Activated CD4-positive, alpha-beta T cell treated with anti-CD3 and anti-CD28 coated beads, Interleukin-2, amount 50 U/mL, for 24 hours (primary cell): ENCODE measurements at places on chromosomes 12 and 14.

GRCh38 chr12:122681814-122682213, 21.3 kb downstream of the HCAR2 start:
- no peak for DNase-seq

GRCh38 chr12:81114226-81114625, 36.3 kb downstream of the ACSS3 start:
- DNase-seq: no peak

DNA sequence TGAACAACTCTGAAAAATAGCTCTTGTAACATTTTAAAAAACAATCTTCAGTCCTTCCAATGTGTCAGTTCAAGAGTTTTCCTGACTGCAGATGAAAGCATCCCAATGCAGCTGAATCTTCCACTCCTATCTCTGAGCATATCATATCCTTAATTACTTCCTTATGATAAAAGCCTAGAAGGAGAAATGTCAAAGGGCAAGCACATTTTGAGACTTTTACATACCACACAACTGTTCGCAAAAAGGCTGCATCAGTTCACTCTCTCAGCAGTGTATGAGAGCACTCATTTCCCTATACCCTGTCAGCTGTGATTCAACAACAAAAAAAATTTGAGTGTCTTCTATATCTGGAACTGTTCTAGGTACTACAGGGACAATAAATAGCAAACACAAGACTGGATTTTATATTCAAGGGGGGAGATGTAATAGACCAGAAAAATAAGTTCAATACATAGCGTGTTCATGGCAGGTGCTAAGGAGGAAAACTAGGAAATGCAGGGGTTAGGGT, 66.1 kb downstream of the ACADS start:
- DNase-seq: no peak

DNA sequence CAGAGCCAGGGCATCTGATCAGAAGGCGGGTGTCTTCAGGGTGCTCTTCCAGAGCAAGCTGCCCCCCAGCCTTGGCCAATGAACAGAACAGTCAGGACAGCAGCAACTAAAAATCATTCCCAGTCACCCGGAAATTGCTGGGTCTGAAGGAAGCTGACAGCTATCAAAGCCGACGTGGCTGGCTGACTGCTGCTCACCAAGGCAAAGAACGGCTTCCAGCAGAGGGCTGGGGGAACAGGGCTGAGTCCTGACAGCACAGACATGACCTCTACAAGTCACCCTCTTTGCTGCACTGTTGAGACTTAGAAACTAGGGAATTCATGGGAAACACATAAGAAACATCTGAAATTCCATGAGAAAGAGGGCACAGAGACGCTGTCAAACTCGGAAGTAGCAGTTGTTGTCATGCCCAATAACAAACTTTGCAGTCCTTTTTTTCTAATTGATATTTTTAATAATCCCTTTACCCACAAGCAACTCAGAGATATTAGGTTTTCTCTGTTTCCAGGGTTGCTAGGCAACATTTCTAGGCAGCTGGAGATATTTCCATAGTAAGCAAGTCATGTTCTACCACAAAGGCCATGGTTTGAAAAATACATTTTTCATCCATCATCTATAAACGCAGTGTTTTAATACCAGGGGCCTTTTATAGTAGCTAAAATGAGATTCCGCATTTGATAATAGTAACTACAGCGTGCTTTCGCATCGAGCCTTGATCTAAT, 365.2 kb downstream of the SEC23A start:
- DNase-seq: no peak

- DNase-seq: no peak
Measured at GRCh38 chr14:99066378-99066777, 205.6 kb downstream of the BCL11B start.

DNA sequence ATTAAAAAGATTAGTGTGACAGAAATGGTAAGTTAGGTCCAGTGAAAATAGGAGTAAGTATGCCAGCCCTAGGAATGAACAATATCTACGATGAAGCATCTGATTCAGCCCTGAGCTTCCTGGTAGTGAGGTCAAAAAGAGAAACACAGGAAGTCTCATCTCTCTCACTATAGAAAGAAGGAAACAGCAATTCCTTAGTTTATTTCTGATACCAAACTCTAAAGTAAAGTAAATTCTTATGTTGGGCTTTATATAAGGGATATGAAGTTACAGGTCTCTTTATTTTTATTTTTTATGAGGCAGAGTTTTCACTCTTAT, 76.7 kb upstream of the RFLNA start:
- no peak for DNase-seq

DNA sequence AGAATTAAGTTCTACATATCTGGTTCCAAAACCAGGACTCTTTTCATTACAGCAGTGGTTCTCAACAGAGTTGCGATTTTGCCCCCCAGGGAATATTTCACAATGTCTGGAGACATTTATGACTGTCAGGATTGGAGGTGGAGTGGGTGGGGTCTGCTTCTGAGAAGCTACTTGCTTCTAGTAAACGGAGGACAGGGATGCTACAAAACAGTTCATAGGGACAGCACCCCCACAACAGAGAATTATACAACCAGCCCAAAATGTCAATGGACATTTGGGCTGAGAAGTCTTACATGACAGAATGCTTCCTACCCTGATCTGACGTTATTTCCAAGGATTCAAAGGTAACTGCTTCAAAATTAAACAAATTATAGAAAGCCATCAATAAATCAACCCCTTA, 739 bp upstream of the SPATA7 start:
- DNase-seq: no peak

GRCh38 chr12:124383028-124383427, 88.1 kb downstream of the RFLNA start:
- DNase-seq: no peak

- no peak for DNase-seq
Measured at GRCh38 chr12:89857652-89858274, 149.1 kb upstream of the ATP2B1 start.

GRCh38 chr14:101476916-101477553, 84.3 kb upstream of the DIO3 start:
- DNase-seq: no peak

DNA sequence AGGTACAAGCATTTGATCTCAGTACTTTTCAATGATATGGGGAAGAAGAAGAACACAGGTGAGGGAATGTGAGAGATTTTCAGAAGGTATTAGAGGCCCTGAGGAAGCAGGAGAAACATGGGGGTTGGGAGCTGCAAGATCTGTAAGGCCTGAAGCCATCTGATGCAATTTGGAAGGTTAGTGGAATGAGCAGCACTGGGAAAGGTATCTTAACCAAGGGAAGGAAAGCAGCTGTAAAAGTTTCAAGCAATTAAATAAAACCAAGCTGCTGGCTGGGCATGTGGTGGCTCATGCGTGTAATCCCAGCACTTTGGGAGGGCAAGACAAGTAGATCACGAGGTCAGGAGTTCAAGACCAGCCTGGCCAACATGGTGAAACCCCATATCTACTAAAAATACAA, 104.4 kb upstream of the PARP11 start:
- no peak for DNase-seq

DNA sequence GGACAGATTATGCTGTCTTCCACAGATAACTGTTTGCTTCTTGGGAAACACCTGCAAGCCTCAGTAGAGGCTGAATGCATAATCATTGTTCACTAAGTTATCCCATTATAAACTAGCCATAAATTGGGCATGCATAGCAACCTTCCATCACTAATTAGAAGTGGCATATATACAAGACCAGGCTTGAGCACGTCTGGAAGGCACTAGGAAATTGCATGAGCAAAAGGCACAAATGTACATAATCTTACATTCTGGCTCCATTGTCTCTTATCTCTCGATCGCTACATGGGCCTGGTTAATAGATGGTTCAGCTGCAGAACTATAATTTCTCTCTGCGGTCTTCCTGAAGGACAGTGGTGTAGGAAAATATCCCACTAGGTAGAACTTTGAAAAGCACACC, 679.2 kb downstream of the RPL10L start:
- DNase-seq: no peak

GRCh38 chr14:75540479-75540851, 18.2 kb downstream of the BATF start:
- no peak for DNase-seq

DNA sequence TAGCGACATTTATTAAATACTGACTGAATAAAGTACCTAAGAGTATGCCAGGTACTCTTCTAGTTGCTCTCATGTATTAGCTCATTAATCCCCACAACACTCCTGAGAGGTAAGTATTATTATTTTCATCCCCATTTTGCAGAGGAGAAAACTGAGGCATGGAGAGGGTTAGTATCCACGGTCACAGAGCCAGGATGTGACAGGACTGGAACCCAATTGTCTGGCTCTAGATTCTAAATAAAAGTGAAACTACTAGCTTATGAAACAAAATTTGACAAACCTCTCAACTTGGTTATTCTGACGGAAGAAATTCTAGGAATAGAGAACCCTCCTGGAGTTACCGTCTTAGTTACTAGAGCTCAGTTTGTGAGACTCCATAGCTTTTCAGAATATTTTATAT, 112.2 kb downstream of the CHST11 start:
- no peak for DNase-seq

DNA sequence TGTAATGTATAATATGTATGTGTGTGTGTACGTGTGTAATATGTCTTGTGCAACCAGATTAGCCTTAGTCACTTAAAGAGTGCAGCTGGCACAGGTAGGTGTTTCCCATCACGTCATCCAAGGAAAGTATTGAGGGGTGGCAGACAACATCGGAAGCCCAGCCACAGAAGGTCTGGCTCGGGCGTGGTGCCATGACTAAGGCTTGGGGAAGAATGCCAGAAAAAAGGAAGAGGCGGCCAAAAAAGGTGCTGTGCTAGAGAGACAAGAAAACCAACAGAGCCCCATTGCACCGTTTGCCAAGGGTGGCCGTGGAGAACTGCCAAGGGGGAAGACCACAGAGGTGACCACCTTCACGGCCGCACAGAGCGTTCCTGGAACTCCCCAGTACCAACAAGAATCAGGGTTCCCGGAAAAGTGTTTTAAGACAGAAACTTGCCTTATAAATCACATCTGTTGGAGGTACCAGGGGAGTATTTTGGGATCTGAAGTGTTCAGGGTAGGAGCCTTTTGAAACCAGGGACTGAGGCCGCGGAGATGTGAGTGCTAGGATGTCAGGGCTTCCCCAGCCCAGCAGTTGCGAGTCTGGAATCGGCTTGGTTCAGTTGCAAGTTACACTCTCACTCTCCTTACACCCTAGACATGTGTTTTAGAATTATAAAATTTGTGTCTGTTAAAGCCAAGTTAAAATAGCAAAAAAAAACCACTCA, 131.2 kb upstream of the DYRK2 start:
- no peak for DNase-seq

GRCh38 chr12:123830675-123831074, 68.6 kb downstream of the DNAH10 start:
- no peak for DNase-seq

DNA sequence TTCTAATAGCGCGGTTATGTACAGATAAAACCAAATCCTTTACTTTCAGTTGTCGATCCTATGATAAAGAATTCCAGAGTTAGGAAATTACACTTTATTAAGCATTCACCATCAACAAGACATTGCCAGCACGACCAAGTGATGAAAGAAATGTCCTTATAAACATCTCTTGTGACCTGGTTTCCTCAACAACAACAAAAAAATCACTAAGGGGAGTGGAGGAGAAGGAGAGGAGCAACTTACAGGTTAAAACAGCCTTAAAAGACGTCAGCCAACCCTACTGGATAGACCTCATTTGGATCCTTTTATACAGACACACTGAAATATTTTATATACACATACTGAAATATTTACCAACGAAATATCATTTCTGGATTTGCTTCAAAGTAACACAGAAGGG, 22.8 kb downstream of the SART3 start:
- no peak for DNase-seq

- DNase-seq: no peak
Measured at GRCh38 chr14:22400655-22401259, 188.3 kb downstream of the DAD1 start.

DNA sequence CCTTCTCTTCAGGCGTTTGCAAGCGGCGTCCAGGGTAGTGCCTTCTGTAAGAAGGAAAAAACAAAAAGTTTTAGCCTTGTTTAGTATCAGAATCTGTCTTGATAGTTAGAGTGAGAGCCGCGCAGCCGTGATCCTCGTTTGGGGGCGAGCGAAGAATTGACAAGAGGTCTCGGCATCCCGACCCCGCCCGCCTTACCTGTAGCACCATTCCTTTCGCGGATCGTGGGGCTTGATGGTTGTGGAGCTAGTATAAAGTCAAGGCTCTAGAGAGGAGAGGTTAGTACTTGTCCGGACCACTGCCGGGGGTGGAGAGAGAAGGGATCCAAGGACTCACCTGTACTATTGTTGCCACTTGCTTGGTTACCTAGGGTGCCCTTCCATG, 494 bp downstream of the TMTC3 start:
- peak; percentile 9 for DNase-seq

- no peak for DNase-seq
Measured at GRCh38 chr12:39603065-39603464, 16.5 kb downstream of the ABCD2 start.

DNA sequence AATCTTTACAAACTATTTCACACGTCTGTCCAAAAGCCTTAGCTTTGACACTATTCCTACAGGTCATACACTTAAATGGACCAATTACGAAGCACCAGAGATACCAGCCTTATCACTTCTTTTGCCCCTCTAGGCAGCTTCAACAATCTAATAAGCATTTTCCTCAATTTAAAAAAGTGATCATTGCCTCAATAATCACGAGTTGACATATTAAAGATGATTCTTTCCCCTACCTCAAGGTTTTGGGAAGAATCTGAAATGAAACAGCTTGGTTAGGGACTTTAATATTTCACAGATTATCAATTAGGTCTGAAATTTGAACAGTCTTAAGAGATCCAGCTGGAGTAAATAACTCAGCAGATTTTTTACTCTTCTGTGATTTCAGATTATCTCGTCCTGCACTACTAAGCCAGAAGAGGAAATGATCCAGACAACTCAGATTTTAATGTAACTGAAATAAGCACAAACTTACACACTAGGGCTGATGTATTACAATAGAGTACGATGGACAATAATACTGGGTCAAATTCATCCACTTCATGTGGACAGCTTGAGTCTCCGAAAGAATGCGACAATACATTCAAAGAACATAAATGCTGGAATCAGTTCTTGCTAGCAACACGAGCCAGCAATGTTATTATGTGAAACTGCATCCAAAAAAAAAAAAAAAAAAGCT, 15.9 kb downstream of the UBE2N start:
- DNase-seq: no peak

GRCh38 chr12:22535478-22535877, 8.9 kb downstream of the C2CD5 start:
- no peak for DNase-seq

DNA sequence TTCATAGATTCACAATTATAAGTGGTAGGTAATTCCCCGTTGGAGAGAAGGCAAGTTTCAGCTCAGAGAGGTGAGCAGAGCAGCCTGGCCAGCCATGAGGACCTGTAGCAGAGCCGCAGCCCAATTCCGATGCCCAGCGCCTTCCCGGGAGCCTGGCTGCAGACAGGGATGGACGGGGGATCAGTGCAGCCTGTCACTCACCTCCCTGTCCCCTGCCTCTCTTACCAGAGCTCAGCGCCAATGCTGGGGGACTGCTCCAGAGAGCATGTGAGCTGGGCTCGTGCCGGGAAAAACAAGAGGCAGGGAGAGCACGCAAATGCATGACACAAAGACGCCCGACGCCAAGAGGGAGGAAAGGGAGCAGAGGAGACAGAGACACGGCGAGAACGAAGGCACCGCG, 231.9 kb downstream of the BCL11B start:
- DNase-seq: no peak

GRCh38 chr14:96040828-96041371, 1.7 kb downstream of the C14orf132 start:
- no peak for DNase-seq
